ENCODE measurements at places on chromosomes 5 and 9. TPM values are rescaled to one million over a fixed set of nuclear protein-coding genes. Genes with fewer than 3 reads are reported as not detected.

The SPATA31A3 gene
- not detected for total RNA-seq

DNA sequence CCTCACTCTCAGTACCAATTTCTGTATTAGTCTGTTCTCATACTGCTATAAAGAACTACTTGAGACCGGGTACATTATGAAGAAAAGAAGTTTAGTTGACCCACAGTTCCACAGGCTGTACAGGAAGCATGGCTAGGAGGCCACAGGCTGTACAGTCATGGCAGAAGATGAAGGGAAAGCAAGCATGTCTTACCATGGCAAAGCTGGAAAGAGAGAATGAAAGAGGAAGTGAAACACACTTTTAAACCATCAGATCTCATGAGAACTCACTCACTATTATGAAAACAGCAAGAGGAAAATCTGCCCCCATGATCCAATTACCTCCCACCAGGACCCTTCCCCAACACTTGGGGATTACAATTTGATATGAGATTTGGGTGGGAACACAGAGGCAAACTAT, 698.8 kb downstream of the CDH9 start:
- no peak for DNase-seq

The CCNJL gene
- total RNA-seq: not detected

The NUDT12 gene
- total RNA-seq: 6.1 TPM

The THBS4 gene
- 2.3 TPM for total RNA-seq

DNA sequence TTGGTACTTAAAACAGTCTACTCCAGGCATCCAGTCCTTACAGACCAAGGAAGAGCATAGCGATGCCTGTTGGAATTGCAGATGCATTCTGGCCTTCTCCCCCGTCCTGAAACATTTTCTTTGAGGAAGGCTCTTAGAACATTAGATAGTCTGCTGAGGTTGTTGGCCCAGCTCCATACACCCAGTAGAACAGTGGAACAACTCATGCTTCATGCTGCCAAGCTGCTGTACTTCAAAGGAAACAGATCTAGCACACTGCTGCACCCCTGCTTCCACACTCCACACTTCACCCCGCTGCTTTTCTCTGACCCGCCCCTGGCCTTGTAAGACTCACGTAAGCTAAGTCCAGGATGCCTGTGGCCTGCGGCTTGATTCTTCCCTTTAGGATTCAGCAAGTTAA, 33.4 kb upstream of the NCS1 start:
- peak; percentile 49 for DNase-seq
